ENCODE measurements at places on chromosomes 1 and 21.

DNA sequence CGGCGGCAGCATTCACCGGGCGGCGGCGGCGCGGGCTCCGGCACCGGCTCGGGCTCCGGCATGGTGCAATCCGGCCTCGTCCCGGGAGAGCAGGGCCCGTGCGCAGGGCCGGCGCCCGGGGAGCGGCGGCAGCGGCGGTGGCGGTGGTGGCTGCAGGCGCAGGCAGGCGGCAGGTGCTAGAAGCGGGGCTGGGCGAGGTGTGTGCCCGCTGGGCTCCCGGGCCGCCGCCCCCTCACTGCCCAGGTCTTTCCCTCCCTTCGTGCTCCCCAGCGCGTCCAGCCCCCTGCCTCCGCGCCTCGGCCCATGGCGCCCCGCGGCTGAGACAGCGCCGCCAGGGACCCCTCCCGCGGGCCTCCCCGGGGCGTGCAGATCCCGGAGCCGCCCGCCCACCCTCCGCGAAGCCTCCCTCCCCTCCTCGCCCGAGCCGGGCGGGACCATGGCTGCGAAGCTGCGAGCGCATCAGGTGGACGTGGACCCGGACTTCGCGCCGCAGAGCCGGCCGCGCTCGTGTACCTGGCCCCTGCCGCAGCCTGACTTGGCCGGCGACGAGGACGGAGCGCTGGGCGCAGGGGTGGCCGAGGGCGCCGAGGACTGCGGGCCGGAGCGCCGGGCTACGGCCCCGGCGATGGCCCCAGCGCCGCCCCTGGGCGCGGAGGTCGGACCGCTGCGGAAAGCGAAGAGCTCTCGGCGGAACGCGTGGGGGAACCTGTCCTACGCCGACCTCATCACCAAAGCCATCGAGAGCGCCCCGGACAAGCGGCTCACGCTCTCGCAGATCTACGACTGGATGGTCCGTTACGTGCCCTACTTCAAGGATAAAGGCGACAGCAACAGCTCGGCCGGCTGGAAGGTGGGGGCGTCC, 492 bp downstream of the FOXO6 start:
- DNase-seq = peak; percentile 17

GRCh38 chr1:98121646-98122045, 200.8 kb upstream of the DPYD start:
- no peak for DNase-seq

- DNase-seq = no peak
These were observed 4.3 kb downstream of the EPS15 start for GRCh38 chr1:51514733-51515132.

DNA sequence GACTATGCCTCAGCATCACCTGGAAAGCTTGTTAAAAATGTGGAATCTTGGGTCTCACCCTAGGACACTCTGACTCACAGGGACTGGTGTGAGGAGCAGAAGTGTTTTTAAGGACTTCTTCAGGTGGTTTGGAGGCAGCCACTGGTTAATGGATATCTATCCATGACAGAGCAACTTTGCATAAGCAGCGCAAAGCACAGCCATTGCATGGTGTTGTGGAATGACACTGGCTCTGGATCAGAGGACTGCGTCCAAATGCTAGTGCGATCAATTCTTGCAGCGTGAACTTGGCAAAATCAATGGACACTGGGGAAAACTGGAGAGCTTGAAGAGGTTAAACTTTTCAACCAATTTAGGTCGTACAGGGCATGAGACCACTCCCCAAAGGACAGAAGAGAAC, 116.8 kb upstream of the FAM78B start:
- no peak for DNase-seq

DNA sequence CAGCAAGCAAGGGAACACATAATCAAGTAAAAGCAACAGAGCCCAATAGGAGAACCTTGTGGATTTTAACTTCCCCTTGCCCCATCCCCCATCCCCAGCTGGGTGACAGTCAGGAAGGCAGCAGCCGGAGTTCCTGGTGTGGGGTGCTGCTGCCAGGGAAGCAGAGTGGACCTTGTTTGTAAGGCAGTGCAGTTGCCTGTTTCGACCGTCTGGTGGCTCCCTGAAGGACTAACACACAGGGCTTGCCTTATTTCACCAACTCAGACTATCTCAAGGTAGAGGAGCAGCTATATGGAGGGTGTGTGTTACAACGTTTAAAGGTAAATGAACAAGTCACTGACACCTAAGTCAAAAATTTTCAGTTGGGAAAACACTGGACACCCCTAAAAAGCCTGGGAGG, 6.6 kb downstream of the KRTAP10-8 start:
- DNase-seq = no peak

DNA sequence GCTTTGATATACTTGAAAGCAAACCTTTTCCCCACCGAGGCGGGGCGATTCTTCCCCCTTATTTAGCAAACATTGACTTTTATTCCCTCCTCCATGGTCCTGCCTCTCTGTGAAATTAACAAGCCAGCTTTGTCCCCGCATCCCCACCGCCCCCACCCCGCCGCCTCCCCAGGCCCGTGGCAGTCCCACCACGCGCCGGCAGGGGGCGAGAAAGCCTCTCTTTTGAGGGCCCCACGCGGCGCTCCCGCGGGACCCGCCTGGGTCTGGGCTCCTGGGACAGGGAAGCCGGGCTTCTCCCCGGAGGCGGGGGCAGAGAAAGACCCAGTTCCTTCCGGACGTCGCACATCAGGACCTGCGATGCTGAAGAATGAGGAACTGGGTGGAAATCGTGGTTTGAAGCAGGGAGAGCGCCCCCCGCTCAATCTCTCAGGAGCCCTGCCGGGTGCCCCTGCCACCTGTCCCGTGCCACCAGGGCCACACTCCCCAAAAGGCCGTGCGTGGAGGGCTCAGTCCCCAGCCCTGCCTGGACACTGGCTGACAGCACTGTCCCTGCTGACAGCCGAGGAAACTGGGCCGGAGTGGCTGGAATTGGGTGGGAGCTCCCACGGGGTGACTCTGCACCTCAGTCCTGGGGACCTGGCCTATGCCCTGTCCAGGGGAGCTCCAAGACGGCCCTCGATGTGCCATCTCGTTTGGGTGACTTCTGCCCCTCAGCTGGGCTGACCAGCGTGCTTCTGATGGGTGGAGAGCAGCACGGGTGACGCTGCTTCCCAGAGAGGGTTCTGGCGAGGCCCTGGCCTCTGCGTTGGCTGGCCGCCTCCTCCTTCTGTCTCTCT, 8.6 kb upstream of the ACTRT2 start:
- peak; percentile 33 for DNase-seq

DNA sequence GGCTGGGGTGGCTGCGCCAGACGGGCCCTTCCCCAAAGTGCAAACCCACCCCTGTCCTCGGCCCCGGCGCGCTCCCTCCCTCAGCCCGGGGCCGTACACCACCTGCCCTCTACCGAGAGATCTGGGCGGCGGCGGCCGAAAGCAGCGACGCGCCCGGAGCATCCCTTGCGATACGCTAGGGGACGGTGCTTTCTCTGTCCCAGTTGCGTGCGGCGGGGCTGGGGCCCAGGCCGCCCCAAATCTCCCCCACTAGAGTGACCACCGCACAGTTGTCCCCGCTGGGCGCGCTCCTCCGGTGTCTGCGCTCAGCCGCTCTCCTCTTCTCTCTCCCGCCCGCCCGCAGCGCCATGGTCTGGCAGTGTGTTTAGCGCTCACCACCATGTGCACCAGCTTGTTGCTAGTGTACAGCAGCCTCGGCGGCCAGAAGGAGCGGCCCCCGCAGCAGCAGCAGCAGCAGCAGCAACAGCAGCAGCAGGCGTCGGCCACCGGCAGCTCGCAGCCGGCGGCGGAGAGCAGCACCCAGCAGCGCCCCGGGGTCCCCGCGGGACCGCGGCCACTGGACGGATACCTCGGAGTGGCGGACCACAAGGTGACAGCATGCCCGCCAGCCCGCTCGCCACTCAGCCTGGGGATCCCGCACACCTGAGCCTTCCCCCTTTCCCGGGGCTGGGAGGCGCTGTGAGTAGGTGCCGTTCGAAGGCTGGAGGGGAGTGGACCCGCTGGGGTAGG, 1.0 kb downstream of the ST6GALNAC5 start:
- DNase-seq = peak; percentile 11

- DNase-seq = no peak
These were observed at the start of gene FCRL1 for GRCh38 chr1:157819896-157820295. TSS of gene FCRL1 (minus strand) at chr1:157820120. CDS start at chr1:157820037, 83 bp downstream.

DNA sequence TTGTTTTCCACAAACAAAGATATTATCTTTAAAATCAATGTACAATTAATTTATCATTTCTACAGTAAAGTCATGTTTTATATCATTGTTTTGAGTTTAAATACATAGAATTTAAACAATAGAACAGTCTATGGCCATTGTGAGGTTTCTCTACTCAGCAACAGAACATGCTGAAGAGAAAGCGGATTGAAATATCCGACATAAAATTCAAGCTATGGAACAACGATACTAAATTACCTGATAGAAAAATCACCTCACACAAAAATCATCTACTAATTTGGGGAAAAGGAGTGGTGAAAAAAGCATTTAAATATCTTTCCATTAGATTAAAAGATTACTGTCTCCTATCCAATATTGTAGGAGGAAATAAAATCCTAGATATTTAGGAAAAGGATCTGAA, 12.6 kb downstream of the CDKN2C start:
- DNase-seq = no peak

DNA sequence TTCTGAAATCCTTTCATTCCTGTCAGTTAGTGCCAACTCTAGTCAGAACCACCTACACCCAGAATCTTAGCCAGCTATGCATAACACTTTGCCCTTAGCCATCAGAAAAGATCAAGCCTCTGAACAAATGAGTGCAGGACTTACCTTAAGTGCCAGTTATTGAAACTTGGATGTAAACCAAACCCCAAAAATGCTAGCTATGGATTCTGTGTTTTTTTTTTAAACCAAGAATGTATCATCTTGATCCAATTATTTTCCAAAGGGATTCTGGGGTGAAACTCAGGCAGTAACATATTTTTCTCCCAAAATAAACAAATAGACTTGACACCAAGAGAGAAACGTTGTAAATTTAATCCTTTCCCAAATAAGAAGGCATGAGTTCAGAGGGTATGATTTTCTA, 538.6 kb upstream of the ADAMTS5 start:
- DNase-seq = no peak

GRCh38 chr1:40802742-40803113, 19.1 kb downstream of the KCNQ4 start:
- DNase-seq = peak; percentile 18

GRCh38 chr1:172176206-172176605, 244.3 kb upstream of the C1orf105 start:
- no peak for DNase-seq

DNA sequence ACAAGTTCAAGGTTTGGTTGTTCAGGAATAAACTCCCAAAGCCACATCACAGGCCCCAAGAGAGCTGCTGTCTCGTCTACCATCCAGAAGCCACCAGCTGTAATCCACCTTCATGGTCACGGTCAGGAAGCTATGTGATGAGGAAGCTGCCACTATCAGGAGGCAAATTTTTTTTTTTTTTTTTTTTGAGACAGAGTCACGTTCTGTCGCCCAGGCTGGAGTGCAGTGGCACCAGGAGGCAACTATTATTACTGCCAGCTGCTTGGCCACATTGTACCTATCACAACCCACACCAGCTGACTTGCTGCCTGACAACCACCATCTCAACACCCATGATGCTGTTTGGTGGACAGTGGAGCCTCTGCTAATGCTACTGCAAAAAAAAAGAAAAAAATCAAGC, 124.1 kb downstream of the OMA1 start:
- DNase-seq = no peak

DNA sequence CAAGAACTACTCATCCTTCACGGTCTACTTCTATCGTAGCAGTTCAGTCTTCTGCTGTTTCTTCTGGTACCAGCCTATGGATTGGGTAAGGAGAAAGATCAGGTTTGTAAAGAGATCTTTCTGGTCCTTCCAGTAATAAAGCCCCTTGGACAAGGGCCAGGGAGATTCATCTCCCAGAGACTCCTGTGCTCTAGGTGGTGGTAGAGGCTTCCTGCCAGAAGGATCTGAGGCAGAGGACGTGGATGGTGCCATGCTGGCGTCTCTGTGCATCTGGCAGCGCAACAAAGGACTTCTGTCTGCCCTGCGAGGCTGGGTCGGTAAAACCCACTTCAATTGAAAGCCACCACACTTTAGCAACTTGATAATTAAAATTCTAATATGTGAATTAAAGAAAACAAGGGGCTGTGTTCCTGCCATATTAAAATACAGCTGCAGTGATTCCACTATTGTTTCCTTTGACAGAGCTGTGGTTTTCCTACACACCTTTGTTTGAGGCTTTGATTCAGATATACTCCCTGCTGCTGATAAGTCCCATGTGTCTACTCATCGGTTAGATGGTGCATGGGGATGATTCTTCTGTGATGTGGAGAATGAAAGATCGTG, 73.6 kb downstream of the ROR1 start:
- DNase-seq = no peak

- no peak for DNase-seq
These were observed 544 bp downstream of the PPM1J start for GRCh38 chr1:112714313-112715263.

- DNase-seq = no peak
These were observed 56.9 kb upstream of the ATP2B4 start for GRCh38 chr1:203569490-203570318.

GRCh38 chr1:195328681-195329080, 1279.6 kb downstream of the KCNT2 start:
- DNase-seq = no peak

GRCh38 chr1:204074274-204075138, 1.6 kb downstream of the SOX13 start:
- no peak for DNase-seq

DNA sequence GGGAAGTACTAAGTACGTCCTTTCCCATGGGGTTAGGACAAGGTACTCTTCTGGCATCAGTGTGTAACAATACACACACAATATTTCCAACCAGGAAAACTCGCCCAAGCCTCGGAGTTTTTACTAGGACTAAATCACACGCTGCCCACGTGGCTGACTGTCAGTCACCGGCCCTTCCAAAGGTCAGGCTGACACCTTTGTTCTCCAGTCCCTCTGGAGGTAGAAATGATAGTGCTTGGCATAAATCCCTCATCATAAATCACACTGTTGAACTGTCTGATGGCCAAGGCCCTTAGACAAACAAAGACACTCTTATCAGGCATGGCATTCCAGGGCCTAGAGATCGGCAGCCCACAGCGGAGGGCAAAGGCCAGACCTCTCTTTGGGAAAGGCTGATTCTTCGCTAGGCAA, 16.9 kb upstream of the SLAMF9 start:
- DNase-seq = no peak

- no peak for DNase-seq
These were observed 56.7 kb upstream of the CD1D start for GRCh38 chr1:158124034-158124433.

- no peak for DNase-seq
These were observed 93.5 kb downstream of the MRPL39 start for GRCh38 chr21:25513810-25514209.
